ENCODE measurements at places on chromosomes 3 and 15.

GRCh38 chr15:54772663-54773062 is 424.1 kb downstream of the RSL24D1 start:
- DNase-seq, result no peak

DNA sequence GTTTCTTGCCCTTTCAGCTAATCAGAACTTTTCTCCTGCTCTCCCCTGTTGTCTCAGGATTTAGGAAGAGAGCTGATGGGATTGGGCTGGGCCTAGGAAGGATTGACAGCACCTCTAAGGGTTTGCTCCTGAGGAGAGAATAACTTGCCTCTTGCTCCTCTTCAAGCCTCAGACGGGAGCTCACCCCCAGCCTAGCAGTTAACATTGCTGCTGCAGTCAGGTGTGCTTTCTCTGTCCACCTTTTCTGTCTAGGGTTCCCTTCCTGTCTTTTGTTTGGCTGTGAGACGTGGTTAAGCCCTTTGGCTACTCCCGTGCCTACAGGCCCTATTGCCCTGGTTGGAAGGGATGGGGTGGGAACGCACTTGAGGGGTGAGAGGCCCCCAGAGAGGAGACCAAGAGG is 20.1 kb downstream of the TMEM108 start:
- DNase-seq, result peak; percentile 48

- no peak for DNase-seq
These were observed at the start of gene ABI3BP for GRCh38 chr3:100993309-100993708. Gene ABI3BP (minus strand): TSS chr3:100993421. CDS start chr3:100993384, 37 bp downstream.

- DNase-seq, result peak; percentile 12
These were observed 1.1 kb downstream of the DCUN1D1 start for GRCh38 chr3:182979103-182979673.

DNA sequence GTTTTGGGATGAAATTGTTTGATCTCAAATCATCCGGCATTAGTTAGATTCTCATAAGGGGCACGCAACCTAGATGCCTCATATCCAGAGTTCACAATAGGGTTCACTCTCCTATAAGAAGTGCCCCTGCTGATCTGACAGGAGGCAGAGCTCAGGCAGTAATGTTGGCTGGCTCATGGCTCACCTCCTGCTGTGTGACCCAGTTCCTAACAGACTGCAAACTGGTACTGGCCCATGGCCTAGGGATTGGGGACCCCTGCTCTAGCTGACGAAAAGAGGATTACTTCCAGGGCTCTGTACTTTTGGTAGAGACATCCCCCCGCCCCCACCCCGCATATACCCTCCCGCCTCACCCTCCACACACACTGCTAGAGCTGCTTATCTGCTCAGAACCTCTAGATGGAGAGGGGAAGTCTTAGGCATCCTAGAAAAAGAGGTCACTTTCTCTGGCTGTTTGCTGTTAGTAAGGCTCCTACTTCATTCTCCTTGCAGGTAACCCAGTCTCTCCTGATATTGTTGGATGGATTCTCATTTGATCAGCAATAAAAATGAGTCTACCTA is 923.1 kb downstream of the CADM2 start:
- no peak for DNase-seq

GRCh38 chr3:73215281-73215680 is 153.8 kb downstream of the EBLN2 start:
- DNase-seq, result no peak

DNA sequence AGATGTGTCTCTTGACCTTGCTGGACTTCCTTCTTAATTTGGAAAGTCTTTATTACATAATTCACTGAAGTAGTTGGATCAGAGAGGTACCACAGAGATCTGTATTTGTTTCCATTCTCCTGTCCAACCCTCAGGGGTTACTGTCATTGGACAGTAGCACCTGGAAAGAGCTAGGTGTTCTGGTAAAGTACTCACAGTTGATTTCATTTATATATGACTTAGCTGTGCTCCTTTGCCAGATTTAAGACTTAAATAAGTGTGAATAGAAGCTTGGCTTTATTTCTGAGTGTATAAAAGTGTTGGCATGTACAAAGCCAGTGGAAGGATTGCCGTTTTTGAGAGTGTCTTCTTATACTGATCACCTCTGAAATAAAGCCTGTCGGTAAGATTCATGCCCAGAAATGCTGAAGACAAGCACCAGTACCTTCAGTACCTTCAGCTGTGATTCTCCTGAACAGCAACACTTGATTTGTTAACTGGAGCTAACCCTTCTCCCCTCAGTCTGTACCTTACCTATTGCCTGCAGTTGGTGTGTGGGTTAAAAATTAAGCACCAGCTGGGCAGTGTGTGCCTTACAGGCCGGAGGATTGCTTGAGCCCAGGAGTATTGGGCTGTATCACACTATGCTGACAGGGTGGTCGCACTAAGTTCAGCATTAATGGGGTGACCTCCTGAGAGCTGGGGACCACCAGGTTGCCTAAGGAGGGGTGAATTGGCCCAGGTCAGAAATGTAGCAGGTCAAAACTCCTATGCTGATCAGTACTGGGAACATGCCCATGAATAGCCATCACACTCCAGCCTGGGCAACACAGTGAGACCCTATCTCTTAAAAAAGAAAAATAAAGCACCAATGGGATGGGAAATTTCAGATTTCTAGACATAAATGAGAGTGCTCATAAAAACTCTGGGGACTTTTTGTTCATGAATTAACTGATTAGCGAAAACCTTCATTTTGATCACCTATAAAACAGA is 197.7 kb downstream of the FNDC3B start:
- no peak for DNase-seq

DNA sequence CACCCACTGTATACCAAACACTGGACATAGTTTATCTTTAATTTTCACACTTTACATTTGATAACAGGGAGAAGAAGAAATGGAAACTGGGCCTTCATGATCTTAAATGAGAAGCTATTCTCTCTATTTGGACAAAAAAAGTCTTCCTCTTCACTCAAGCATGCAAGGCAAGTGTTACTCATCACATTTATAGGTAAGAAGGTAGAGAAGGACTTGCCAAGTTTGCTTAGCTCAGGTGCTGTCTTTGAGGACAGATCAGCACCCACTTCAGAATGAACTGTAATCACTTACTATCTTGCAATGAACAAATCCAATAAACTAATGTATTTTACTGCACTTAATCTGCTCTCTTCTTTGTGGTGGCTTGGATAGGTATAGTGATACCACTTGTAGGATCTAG is 1.1 kb upstream of the MYH15 start:
- DNase-seq, result no peak

DNA sequence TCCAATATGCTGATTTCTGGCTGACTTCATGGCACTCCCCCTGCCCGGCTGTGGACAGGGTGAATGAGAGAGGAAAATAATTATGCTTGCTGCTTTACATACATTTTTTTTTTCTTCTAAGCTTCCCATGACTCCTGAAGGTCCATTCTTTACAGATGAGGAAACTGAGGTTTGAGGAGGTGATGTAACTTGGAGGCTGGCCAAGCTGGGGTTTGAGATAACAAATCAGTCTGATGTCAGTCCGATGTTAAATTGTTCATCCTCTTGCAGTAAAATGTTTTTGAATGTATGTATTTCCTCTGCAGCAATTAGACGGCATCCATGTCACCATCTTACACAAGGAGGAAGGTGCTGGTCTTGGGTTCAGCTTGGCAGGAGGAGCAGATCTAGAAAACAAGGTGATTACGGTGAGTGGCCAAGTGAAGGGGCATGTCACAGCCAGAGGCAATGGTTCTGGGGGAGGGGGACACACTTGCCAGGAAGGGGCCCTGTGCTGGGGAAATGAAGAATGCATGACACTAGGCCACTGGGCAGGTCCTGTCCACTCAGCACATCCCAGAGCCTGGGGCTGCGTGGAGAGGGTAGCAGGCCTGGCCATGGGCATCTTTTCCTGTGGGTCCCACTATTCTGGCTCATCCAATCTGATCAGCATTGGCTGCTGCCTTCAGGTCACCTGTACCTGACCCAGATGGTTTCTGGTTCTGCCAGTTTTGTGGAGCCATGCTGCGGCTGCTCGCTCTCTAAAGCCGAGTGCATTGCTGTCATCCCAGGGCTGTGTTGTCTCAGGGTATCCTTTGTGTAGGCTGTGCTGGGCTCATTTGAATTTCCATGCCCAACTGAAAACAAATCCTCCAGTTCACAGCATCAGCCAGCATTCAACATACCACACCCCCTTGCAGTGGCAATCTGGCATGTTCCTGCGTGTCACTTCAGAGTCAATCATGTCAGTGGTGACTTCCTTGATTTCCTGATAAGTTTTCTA is 20.4 kb downstream of the STARD5 start:
- no peak for DNase-seq

GRCh38 chr3:17500618-17501017 is 241.8 kb downstream of the TBC1D5 start:
- no peak for DNase-seq

- DNase-seq, result no peak
These were observed 86.1 kb downstream of the NAALADL2 start for GRCh38 chr3:174945276-174945675.

DNA sequence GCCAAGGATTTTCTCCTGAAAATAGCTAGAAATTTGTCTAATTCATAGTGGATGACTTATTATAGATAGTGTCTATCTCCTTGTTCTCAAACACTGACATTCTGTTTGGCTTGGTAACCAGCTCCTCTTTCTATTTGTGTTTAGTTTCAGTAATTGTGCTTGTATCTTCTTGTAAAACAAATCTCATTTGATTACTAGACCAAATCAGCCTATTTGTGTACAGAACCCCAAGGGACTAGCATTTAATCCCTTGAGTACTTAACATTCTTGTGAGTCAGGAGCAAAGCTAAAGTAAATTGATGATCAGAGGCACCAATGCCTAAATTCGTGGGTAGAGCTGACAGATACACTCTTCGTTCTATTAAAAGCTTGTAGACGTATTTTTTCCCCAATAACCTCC is 306.5 kb upstream of the SLITRK3 start:
- DNase-seq, result no peak

DNA sequence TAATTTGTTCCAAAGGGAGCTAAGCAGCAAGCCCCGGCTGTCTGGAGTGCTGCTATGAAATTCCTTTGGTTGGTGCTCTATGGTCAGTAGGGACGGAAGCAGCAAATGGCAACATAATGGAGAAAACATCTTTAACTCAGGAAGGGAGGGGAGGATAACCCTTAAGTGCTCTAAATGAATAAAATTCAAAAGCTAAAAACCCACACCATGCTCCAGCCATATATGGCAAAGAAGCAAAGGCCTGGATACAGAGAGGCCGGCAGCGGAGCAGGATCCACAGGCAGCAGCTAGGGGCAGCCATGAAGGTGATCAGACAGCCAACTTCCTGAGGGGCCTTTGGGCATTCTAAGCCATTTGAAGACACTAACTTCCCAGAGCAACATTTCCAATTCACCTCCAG is 38.9 kb downstream of the IL17RD start:
- DNase-seq, result no peak

DNA sequence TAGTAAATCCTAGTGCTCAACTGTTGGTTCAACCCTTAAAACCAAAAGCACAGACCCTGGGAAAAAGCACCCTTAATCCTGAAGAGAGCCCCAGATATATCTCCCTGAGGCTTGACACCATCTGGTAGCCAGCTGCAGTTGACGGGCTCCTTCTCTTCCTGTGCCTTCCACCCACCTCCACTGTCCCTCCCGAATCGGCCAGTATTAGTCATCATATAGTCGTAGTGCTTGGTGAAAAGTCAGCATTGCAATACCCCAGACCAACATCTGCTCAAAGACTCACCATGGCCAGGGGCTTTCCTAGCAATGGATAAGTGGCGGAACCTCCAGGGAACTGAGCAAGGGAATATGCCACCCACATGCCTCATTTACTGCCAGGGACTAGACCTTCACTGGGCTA is 125.6 kb upstream of the CRBN start:
- no peak for DNase-seq

DNA sequence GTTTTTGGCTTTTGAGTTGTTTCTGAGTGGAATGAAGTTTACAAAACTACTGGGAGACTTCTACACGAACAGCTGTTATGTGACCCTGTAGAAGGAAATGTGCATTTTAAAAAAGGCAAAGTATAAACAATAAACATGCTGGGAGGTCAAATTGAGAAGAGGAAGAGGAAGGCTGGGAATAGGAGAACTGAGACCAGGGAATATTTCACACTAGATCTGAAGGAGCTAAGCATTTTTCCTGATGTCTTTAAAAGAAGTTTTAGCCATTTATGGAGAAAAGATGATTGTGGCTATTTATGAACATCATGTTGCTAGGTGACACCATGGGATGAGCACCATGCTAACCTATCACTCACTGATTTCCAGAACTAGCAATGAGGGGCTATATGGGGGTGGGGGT is 76.3 kb upstream of the FAM98B start:
- no peak for DNase-seq

DNA sequence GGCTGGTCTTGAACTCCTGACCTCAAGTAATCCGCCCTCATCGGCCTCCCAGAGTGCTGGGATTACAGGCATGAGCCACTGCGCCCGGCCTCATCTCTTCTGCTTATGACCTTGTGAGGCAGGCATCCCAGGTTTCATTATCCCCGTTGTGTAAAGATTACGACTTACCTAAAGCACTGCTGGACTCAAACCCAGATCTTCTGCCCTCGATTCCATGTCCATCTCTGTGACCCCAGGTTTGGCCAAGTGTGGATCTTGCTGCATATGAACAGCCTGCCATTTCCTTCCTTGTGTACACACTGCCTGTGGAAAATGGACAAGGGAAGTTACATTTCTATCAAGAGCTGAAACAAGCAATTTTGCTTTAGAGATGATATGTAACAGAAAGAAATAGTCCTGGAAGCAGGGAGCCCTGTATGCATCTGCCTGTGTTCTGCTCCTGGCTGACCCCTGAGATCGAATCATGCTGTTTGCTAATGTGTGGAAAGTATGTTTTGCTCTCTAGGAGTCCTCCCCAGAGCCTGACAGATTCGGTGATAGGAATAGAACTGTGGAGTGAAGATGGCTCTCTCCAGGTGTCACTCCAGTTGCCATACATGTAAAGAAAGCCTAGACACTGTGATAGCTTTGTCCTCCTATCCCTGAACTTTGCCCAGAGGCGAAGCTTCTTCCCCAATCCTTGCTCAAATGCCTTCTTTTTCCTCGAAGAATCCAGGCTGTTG is 11.8 kb upstream of the LIPC start:
- DNase-seq, result no peak

DNA sequence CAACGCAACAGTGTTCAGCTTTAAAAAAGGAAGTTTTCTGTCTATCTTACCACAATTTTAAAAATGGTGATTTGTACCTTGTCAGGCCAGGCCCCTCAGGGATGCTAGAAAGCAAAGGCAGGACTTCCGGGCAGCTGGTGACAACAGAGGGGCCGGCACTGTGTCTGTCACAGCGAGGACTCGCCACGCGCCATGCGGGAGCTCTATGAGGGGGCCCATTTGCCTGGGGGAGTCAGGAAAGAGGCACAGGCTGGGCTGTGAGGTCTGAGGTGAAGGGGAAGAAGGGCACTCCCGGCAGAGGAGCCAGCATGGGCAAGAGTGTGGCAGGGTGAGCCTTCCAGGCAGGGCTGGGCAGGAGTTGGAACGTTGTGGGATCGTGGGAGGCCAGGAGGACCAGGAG is 7.0 kb downstream of the IQSEC1 start:
- DNase-seq, result no peak

Data from NCI-H2029 (cell line).